ENCODE measurements at places on chromosomes 6 and 20.

DNA sequence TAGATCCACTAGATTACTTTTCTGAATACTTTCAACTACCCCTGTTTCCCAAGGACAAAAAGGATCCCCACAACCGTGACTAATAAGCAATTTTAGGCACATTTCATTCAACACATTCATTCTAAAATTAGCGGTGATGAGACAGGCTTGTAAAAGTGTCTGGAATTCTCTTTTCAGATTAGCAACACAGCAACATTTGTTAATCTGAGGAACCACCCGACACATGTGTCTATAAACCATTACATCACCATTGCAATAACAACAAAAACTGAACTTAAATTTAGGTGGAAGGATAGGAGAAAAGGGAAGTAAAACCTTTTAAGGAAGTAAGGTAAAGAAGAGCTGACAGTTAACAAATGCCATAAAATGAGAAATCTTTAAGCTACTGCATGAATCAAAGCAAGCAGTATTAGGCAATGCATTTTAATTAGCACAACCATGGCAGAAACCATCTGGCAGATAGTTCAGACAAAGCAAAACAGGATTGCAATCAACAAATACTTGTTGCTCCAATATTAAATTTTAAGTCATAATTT lies 49.1 kb downstream of the MAP3K7 start:
- no peak for DNase-seq

GRCh38 chr6:50834929-50835410 lies 16.3 kb downstream of the TFAP2B start:
- DNase-seq, result no peak

DNA sequence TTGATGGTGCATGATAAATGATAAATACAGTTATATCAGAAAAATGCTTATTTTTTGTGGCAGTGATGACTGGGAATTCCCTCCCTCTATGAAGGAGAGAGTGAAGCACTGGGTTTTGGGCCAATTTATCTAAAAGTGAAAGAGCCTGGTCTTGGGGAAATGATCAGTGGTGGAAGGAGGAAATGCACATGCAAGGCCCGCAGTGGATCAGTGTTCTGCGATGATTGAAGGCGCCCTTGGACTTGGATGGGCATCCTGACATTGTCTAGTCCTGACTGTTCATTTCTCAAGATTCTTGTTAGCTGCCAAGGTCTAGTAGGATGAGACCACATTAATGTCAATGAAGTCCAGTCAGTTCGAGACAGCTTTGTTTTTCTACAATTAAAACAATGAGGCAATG lies 272.0 kb upstream of the SLC35B3 start:
- DNase-seq, result no peak

- no peak for DNase-seq
These were observed 264.7 kb downstream of the TMEM242 start for GRCh38 chr6:157058574-157058973.

GRCh38 chr6:147820520-147820919 lies 312.0 kb downstream of the SAMD5 start:
- no peak for DNase-seq

DNA sequence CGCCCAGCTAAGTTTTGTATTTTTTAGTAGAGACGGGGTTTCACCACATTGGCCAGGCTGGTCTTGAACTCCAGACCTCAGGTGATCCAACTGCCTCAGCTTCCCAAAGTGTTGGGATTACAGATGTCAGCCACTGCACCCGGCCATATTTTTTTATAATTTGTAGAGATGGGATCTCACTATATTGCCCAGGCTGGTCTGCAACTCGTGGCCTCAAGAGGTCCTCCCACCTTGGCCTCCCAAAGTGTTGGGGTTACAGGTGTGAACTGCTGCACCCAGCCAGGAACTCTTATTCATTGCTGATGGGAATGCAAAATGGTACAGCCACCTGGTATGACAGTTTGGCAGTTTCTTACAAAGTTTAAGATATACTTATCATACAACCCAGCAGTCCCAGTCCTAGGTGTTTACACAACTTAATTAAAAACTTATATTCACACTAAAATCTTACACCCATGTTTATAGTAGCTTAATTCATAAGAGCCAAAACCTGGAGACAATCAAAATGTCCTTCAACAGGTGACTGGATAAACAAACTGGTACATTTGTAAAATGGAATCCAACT lies 11.7 kb upstream of the STAU1 start:
- no peak for DNase-seq

GRCh38 chr6:3447005-3447404 lies 9.8 kb downstream of the SLC22A23 start:
- no peak for DNase-seq

GRCh38 chr20:49928411-49929141 lies 7.6 kb upstream of the RNF114 start:
- peak; percentile 67 for DNase-seq

- DNase-seq, result no peak
These were observed 136.1 kb downstream of the FOXC1 start for GRCh38 chr6:1745814-1746213.

DNA sequence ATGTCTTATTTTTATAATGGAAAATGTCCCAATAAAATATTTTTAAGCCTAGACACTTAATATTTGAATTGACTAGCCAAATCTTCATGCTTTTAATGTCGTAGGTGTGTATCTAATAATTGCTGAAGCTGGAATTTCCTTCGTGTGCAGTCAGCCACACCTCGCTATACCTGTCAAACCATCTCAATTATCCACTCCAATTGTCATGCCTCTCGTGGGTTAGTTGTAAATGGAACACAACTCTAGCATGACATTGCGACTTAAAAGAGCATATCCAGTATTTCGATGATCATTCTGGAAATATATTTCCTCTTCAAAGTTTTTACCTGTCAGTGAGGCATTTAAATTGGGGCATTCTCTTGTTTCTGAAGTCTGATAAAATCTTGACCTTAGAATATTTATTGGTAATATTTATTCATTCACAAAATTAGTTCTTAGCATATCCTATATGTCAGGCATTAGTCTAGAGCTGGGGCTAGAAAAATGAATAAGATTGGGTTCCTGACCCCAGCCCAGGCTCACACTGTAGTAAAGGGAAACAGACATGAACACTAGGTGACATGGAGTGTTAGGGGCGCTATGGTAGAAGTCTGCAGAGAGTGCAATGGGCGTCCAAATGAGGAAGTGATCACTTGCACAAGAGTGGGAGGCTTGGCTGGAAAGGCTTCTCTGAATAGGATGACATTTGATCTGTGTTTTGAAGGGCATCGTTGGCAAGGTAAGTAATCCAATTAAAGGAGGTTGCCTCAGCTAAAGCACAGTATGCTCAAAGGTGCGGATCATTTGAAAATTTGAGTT lies 11.0 kb upstream of the CFAP206 start:
- DNase-seq, result no peak

DNA sequence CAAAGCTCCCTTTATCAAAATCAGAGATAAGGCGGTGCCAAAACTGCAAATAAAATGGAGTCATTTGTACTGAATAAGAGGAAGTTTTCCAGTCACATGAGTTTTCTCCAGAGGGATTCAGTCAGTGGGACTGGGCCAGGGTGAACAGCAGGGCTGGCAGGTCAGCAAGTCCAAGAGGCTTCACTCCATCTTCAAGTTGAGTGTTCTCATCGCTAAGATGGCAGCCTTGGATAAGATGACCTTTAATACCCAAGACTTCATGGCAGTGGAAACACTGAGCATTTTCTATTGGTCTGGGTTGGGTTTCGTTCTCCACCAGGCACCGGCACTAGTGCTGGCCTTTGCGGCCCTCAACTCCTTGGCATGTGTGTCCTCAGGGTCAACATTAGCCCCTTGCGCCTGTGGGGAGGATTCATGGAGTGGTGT lies 29.3 kb upstream of the IGF2R start:
- no peak for DNase-seq

- no peak for DNase-seq
These were observed 86.6 kb downstream of the SMOC2 start for GRCh38 chr6:168527451-168528210.

DNA sequence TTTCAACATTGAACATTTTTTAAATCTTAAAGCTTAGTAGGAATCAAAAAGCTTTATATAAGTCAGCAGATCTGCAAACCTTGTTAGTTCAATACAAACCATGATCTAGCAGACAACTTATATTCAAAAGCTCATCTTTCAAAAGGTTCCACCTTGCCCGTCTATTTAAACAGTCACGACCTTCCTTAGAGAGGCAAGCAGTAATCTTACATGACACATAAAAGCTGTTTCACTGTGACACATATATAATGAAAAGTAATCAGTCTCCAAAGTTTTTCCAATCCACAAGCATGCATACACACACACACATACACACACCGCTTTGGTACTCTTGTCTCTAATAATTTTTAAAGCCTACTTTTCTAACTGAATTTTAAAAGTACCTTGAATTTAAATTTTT lies 12.9 kb downstream of the SOD2 start:
- DNase-seq, result no peak

GRCh38 chr20:46811224-46812084 lies 83.2 kb upstream of the EYA2 start:
- no peak for DNase-seq

GRCh38 chr20:37042986-37043972 lies 52.5 kb downstream of the RBL1 start:
- DNase-seq, result no peak

Measured in smooth muscle cell of the brain vasculature (primary cell).